ENCODE measurements at places on chromosomes 1 and 21.

DNA sequence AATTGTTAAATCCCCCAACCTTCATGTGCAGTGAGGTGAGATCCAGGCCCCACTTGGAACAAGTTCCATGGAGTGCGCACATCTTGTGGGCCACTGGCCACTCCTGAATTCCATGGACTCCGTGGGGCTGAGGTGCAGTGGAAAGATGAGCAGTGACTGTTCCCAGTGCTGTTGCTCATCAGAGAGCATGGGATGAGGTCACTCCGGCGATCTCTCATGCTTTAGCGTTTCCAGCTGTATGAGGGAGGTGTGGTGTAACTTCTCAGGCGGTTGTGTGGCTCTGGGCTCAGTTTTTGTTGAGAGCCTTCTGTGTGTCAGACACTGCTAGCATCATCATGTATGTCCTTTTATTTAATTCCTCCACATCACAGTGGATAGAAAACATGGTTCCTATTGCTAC, 96.2 kb downstream of the GALNT2 start:
- DNase-seq = no peak

DNA sequence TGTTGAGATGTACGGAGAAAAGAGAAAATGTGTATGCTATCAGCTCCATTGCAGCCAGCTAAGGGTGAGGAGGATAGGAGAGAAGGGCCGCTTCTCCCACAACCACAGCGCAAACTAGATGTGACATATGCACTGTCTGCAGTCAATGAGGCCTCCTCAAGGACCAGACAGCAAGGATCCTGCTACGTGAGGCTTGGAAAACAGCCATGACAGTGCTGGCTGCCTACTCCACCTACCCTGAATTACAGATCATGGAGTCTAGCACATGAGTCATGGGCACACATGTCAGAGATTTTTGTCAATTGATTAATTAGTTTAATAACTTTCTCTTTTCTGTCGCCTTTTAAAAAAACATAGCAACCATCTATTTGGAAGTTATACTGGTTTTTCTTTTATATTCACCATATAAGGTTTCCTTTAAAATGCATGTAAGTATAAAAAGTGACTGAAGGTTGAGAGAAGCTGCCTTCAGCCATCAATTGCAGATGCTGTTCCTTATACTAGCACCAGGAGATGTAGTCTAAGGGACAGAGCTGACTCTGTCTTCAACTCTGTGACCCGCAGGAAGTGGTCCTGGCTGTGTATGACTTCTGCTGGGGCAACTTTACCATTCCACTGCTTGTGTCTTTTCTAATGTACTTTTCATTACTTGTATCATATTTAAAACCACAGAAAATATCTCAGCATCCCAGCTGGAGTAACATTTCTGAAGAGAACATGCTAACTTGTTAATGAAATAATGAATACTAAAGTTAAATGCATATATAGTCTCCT, 3.1 kb downstream of the VPS26C start:
- no peak for DNase-seq

DNA sequence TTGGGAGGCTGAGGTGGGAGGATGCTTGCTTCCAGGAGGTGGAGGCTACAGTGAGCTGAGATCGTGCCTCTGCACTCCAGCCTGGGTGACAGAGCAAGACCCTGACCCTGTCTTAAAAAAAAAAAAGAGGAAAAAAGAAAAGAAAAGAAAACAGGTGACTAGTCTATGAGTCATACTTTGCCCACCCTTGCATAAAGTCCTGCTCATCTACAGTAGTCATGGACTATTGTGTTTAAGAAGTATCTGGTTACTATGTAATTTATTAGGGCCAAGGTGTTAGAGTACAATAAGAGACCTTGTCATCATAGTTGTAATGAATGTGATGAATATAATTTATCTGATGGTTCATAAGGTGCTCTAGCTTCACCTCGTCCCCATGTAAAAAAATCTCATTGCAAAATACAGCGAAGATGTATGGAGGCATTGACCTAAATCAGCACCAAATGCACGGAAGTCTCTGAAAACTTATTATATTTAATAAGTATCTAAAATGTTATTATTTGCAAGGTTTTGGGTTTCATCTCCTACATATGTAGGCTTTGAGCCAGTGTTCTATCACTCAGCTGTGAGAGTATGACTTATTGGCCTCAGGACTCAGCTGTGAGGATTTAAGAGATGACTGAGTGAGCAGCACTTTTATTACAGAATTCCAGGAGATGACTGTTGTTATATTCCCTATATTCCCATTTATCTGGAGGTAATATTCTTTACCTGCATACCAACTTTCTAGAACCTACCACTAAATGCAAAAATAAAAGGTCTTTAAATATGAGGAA, 19.9 kb upstream of the KCNJ6 start:
- DNase-seq = no peak

GRCh38 chr1:244111027-244111426, 59.9 kb downstream of the ZBTB18 start:
- DNase-seq = no peak

GRCh38 chr1:200488375-200489165, 78.7 kb upstream of the ZNF281 start:
- DNase-seq = peak; percentile 40

GRCh38 chr1:155181371-155182051, 7.9 kb downstream of the TRIM46 start:
- DNase-seq = no peak

DNA sequence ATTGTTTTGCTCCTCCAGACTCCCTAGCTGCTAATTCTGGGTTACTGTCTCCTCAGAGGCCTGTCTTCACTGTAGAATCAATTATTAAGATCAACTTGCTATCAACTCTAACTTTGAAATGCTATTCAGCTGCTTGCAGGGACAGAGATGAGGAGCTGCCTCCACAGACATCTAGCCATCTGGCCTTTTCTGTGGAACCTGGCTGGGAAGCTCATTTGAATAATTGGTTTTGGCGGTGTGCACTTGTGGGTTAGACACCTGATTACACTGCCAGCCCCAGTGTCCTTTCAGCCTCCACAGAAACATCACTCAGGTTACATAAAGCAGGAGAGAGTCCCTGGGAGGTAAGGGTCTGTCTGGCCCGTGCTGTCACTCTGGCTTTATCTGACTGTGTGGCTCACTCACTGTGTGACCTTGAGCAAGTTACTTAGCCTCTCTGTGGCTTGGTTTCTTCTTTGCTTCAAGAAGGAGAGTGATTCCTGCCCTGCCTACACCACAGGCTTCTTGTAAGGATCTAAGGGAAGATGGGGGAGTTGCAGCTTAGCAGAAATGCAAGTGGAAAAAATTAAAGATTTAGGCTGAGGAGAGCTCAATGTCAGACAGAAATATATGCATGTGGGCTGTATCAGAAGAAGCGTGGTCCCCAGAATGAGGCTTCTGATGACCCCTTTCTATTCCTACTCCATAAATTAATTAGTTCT, 131.6 kb downstream of the BEND5 start:
- no peak for DNase-seq

- DNase-seq = no peak
Measured at GRCh38 chr1:15022048-15022447, 131.5 kb upstream of the TMEM51 start.

GRCh38 chr1:45974541-45975269, 157.7 kb downstream of the PIK3R3 start:
- DNase-seq = no peak

Data from renal cortex interstitium (tissue), 15 donors.